ENCODE measurements at places on chromosomes 12 and 14.

DNA sequence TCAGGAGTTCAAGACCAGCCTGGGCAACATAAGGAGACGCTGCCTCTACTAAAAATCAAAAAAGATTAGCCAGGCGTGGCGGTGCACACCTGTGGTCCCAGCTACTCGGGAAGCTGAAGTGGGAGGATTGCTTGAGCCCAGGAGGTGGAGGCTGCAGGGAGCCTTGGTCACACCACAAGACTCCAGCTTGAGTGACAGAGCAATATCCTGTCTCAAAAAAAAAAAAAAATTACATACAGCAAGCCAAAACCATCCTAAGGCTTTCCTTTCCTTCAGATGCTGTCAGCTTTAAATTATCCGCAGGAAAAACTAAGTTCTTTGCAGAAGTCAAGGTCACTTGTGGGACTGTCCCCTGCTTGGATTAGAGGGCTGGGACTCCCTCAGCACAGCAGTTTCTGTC is 1.3 kb downstream of the CS start:
- no peak for DNase-seq

DNA sequence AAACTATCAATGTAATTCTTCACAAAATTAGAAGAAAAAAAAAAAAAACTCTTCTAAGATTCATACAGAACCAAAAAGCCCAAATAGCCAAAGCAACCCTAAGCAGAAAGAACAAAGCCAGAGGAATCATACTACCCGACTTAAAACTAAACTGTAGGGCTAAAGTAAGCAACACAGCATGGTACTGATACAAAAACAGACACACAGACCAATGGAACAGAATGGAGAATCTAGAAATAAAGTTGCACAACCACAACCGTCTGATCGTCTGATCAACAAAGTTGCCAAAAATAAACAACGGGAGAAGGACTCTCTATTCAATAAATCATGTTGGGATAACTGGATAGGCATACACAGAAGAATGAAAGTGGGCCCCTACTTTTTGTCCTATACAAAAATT is 16.9 kb downstream of the CDK17 start:
- DNase-seq, result no peak

DNA sequence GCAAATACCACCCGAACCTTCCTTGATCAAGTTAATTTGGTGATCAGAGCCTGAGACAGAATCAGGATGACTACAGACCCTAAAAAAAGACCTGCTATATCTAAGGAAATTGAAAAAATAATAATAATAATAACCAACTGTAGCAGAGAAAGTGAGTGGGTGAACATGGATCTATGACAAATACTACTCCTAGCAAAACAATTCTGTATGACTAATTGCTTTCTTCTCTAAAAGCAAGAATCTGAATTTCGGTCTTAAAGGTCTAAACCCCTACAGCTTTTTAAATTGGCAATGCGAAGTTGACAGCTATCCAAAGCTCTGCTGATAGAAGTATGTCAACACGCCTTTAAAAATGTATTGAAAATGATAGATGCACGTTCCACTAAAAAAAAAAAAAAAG is 102.2 kb downstream of the PRKAB1 start:
- DNase-seq, result no peak

GRCh38 chr12:79203058-79203647 is 338.6 kb downstream of the SYT1 start:
- DNase-seq, result no peak

DNA sequence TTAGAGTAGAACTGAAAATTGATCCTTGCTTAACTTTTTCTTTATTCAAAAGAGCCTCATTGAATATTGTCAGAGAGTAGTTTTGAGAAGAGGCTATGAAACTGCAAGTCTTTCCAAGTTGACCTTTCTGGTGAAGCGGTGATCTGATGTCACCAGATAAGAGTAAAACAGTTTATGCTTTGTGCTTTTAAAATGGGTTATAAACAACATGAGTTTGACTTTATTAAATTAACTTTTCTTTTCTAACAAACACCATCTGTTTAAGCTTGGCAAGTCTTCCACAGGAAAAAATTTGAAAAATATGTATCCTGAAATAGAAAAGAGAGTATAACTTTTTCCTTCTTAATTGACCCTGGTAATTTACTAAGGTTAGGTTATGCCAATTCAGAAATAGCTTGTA is 408.7 kb upstream of the NOVA1 start:
- no peak for DNase-seq

GRCh38 chr12:48351022-48351708 is 446 bp upstream of the ZNF641 start:
- peak; percentile 53 for DNase-seq

DNA sequence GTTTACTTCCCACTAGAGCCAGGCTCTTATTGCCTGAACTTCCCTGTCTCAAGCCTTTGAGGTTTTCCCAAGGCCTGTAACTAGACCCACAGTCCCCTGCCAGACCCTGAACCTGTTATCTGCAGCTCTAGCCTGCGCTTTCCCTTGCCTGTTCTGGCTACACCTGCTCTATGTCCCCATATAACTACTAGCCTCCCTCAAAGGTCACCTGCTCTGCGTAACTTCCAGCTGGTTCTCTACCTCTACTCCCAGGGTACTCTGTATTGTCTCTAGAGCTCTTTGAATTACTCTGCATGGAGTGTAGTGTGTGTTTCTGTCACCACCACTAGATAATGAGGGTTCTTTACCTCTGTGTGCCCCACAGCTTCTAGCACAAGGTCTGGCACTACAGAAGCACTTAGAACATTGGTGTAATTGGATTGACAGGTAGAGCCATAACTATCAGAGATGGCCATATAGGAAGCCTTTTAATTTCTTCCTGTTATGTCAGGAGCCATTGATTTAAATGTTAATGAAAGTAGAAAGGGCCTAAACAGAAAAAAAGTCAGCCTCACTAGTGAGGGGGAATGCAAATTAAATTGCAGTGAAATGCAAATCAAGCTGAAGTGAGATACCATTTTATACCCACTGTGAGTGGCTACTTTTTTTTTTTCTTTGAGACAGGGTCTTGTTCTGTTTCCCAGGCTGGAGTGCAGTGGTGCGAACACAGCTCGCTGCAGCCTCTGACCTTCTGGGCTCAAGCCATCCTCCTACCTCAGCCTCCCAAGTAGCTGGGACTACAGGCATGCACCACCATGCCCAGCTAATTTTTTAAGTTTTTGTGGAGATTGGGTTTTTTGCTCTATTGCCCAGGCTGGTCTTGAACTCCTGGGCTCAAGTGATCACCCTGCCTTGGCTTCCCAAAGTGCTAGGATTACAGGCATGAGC is 47.8 kb downstream of the EID3 start:
- DNase-seq, result no peak

DNA sequence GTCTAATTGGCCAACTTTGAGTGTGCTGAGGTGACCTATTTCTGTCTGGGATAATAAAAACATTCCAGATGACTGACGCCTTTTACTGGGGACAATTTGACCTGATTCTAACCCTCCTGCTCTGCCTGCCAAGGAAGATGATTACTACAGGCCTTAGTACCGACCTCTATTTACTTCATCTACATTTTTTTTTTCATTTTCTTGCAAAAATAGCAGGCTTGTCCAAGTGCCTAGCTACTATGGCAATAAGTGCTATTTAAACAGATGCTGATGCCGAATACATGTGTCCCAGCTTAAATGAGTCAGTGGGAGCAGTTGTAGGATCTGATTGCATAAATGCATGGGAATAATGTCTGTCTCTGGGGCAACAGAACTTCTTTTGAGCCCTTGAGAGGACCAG is 254.3 kb downstream of the RGS6 start:
- DNase-seq, result no peak

- no peak for DNase-seq
Measured at GRCh38 chr14:53452005-53452673, 299.0 kb upstream of the DDHD1 start.

DNA sequence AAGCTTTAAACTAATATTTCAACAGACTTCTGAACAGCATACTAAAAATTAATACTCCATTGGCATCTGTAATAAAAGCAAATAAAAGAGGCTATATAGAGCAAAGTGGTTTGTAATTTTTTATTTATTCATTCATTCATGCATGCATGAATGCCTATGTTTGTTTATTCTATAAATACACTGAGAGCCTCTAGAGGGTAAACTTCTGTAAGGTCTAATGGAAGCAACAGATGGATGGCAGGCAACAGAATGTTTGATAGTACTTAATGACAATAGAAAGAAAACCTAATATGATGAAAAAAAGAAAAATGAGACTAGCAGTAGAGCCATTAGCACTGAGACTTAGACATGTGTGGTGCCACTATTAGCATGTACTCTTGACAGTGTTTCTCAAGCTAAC is 253.1 kb downstream of the CCDC91 start:
- DNase-seq, result no peak

DNA sequence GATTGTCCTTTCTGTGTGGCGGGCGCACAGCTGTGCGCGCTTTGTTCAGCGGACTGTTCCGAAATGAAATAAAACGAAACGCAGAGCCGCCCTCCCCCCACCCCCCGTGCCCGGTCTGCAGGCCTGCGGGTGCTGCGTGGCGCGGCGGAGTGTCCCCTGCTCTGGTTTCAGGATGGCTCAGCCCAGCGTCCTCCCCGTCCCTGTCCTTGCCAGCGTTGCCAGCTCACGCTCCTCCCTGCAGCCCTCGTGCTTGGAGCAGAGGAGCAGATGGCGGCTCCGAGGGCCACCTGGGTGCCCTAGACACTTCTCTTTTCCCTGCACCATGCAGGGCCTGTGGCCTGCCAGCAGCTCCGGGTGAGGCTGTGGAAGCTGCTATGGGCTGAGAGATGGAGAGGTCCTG is 17.5 kb upstream of the BEGAIN start:
- no peak for DNase-seq

DNA sequence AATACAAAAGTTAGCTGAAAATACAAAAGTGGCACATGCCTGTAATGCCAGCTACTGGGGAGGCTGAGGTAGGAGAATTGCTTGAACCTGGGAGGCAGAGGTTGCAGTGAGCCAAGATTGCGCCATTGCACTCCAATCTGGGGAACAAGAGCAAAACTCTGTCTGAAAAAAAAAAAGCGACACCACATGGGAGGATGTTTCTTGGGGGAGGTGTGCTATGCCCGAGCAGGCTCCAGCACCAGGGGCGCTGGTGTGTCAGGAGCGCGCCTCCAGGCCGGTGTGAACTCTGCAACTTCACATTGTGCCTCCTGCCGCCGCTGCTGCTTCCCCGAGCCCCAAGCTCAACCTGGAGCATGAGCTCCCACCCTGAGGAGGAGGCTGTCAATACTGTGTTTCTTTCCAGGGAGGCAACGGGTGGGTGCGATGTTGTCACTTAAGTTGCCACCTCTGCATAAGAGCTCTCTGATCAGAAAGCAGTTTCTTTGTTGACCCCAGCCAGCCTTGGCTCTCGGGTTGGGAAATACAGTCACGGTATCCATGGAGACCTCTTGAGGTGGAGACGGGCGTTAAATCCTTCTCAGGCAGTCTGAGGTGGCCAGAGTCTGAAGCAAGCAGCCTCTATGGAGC is 18.9 kb downstream of the DEGS2 start:
- DNase-seq, result no peak

GRCh38 chr12:3250034-3250433 is 172.9 kb downstream of the TSPAN9 start:
- no peak for DNase-seq

DNA sequence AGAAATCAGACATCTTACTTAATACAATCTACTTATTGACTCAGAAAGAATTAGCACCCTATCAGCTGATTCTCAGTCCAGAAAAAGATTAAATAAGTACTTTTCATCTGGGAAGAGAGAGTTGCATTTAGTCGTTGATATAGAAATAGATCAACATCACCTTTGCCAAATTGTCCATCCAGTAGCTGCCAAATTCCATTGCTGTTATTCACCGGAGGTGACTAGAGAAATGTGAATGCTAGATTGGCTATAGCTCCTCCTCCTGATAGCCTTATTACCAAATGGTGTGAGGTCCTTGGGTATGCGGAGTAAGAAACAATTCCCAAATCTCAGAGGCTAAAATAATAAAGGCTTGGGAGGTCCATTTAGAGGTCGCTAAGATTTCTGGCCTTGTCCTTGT is 723.3 kb upstream of the FLRT2 start:
- no peak for DNase-seq

Measured in AG08395 (cell line).